Stimulated activated CD8-positive, alpha-beta memory T cell treated with anti-CD3 and anti-CD28 coated beads, Interleukin-4, amount 100 ng/mL, for 4 hours (primary cell): ENCODE measurements at places on chromosomes 16 and 17.

GRCh38 chr17:50113624-50114320 is 16.2 kb downstream of the SAMD14 start:
- DNase-seq, result no peak

- no peak for DNase-seq
Measured at GRCh38 chr17:74455821-74456220, 10.6 kb upstream of the CD300A start.

DNA sequence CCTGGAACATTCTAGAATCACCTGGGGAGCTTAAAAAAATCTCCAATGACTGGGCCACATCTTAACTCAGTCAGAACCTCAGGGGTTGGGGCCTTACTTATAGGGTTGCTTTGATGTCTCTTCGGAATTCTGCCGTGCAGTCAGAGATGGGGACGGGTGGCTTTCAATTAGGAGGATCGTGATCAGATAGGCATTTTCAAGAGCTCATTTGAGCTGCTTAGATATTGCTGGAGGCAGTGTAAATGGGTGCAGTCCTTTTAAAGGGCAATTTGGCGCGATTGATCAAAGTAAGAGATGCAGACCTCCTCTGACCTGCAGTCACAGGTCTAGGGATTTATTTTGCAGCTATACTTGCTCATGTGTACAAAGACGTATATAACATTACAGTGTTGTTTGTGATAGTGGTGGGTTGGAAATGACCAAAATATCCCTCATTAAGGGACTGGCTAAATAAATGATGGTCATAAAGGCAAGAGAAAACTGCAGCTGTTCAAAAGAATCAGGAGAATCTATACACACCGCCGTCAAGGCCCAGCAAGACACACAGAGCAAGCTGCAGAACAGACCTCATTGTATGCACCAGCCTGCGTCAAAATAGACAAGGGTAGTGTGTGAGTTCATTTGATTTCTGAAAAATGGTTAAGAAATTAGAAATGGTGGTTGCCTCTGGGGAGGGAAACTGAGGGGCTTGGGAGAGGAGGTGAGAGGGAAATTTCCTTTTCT is 6.3 kb upstream of the KCNG4 start:
- no peak for DNase-seq

DNA sequence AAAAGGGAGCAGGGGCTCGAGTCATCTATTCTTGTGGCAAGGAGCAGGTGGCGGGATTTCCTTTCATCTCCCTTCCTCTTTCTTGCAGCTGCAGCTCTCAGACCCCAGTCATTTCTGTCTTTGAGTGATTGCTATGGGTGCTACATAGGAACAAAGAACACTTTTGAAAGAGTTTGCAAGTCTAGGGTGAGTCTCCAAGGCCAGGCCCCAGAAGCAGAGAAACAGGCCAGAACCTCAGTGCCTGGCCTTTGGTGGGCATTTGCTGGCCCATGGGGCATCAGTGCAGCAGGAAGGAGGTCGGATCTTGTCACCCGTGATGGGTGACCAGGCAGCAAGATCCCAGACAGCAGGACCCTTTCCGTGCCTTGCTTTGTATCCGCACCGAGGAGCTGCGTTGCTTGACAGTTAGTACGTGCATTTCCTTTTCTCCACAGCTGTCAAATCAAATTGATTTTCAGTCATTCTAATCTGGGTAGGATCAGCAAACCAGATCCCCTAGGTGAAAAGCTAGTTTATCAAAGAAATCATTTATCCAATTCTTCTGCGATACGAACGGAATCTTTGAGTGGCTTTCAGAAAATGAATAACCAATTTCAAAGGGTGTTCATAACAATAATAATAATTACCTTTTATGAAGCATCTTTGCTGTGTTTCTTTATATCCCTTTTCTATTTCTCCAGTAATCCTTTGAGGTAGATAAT is 244.6 kb upstream of the MAF start:
- no peak for DNase-seq

GRCh38 chr17:72715906-72716572 is 376.4 kb downstream of the SLC39A11 start:
- no peak for DNase-seq

DNA sequence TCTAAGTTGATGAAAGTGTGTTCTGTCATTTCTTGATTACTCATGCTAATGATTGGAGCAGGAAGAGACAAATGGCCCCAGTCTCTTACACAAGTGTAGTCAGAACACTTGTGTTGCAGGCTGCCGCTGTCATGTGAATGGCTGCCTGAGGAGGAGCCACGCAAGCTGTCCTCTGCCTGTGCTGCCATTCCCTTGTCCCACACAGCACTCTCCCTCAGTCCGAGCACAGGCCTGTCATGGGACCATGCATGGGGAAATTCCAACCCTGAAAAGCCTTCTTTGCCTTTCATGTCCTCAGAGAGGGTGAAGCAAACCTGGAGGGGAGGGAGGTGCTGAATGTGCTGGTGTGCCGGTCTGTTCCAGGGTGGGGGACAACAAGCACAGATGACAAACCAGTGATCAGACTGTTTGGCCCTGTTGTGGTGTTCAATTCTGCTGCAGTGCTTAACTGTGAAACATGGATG is 109.4 kb downstream of the MRTFB start:
- no peak for DNase-seq

DNA sequence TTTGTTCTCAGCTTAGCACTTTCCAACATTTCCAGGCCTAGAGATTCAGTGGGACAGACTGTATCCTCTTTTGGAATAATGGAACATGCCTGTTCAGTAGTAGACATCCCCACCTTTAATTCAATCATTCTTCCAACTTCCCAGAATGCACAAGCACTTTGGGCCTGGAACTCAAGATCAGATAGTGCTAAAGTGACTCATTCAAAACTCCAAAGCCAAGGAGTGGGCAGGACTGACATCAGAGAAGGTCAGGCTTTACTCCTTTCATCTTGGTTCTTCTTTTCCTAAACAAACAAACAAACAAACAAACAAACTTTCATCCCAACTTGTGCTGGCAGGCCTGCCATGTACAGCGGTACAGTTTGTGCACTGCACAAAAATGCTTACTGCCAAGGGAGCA is 172.0 kb downstream of the AXIN2 start:
- DNase-seq, result no peak

- DNase-seq, result no peak
Measured at GRCh38 chr17:29181226-29181625, 1.0 kb upstream of the MYO18A start.

GRCh38 chr17:14337596-14338079 is 36.8 kb downstream of the HS3ST3B1 start:
- DNase-seq, result no peak

DNA sequence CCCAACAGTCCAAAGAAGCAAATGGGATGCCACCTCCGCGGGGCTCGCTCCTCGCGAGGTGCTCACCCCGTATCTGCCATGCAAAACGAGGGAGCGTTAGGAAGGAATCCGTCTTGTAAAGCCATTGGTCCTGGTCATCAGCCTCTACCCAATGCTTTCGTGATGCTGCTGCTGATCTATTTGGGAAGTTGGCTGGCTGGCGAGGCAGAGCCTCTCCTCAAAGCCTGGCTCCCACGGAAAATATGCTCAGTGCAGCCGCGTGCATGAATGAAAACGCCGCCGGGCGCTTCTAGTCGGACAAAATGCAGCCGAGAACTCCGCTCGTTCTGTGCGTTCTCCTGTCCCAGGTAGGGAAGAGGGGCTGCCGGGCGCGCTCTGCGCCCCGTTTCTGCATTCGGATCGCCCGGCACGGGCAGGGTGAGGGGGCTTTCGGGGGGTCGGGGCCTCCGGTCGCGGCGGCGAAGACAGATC is at the start of gene CDH13:
Gene CDH13 (plus strand): TSS at position 179 of the 471 bp plus-strand sequence.
- DNase-seq, result no peak

DNA sequence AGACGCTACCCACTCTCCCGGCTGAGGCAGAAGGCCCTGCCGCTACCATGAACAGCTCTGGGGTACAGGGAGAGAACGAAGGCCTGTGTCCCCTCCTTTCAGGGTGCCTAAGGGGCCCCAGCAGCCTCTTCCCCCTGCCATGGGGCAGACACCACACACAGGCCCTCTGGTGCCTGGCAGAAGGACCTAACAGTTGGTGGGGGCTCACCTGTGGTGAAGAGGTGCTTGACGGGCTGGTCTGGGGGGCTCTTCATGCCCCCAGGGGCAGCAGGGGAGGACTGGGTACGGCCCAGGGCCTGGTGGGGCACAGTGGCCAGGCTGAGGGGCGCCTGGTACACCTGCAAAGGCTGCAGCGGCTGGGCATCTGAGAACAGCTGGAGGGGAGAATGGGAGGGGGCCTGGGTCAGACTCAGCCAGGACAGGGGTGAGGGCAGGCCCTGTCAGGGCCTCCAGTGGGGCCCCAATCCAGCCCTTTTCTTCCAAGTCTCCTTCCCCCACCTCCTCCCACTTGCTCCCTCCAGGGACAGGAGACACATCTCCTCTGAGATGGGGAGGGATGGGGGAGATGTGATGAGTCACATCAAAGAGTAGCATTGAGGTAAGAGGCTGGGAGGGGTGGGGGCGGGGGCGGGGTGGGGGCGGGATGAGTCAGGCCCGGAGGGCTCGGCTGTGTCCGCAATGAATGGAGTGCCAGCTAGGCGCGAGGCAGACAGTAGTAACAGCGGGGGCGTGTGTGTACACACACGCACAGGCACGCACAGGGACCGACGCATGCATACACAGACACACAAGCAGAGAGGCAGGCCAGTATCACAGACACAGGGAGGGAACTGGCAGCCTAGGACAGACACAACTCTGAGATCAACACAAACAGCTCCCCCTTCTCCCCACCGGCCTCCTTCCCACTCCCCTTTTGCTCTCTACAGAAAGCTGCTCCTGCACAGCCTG is 16.1 kb downstream of the G6PC3 start:
- no peak for DNase-seq

GRCh38 chr16:21162661-21163151 is 4.2 kb downstream of the LDAF1 start:
- DNase-seq, result no peak

- no peak for DNase-seq
Measured at GRCh38 chr17:31467502-31468256, 76.2 kb downstream of the RAB11FIP4 start.

- no peak for DNase-seq
Measured at GRCh38 chr17:63496663-63497400, 20.0 kb downstream of the ACE start.

GRCh38 chr16:10652730-10653590 is 41.8 kb downstream of the TEKT5 start:
- no peak for DNase-seq

GRCh38 chr17:74117087-74117698 is 86.3 kb upstream of the RPL38 start:
- DNase-seq, result no peak

- DNase-seq, result no peak
Measured at GRCh38 chr17:30947796-30948195, 23.0 kb upstream of the RNF135 start.

GRCh38 chr17:8631554-8631877 is 991 bp upstream of the MYH10 start:
- DNase-seq, result no peak

GRCh38 chr17:55710829-55711496 is 11.7 kb downstream of the TMEM100 start:
- DNase-seq, result no peak
